ENCODE measurements at places on chromosomes 2 and 18. TPM values are rescaled to one million over a fixed set of nuclear protein-coding genes. Genes with fewer than 3 reads are reported as not detected.
A peak's percentile ranks its signal among the peaks of the same experiment; 100 is the strongest.

The C2orf72 gene
- not detected for total RNA-seq

The MYCN gene
- total RNA-seq, result 3.2 TPM

The PNKD gene
- total RNA-seq, result 19.8 TPM

The MEP1B gene
- not detected for total RNA-seq

The EMX1 gene
- not detected for total RNA-seq

The GALNT3 gene
- under 0.01 TPM for total RNA-seq

The AFF3 gene
- total RNA-seq, result under 0.01 TPM

The PLEKHH2 gene
- total RNA-seq, result under 0.01 TPM

The HOXD11 gene
- not detected for total RNA-seq

The PTH2R gene
- under 0.01 TPM for total RNA-seq

The GALNT5 gene
- total RNA-seq, result not detected

The NOL4 gene
- not detected for total RNA-seq

The CD207 gene
- under 0.01 TPM for total RNA-seq

The AGXT gene
- not detected for total RNA-seq

The GPR55 gene
- not detected for total RNA-seq

The ASAP2 gene
- total RNA-seq, result 29.8 TPM

- no peak for DNase-seq
Observed at GRCh38 chr2:11750917-11751316, 4.5 kb downstream of the LPIN1 start.

- DNase-seq, result no peak
Observed at GRCh38 chr2:188416367-188416766, 124.7 kb downstream of the GULP1 start.

DNA sequence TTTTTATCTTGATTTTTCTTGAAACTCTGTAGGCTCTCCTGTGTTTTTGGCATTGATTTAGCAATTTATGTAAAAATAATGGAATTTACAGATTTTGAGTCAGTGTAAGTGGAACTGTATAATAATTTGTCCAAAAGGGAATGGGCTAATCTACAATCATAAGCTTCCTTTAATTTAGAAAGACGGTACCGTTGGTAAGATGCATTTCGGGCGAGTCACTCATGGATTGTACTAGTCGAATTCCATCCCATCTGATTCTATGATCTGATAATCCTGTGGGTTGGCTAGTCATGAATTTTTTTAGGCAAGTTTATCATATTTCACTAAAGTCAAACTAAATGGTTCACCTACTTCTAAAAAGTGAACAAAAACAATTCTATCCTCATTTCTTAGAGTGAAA, 133.4 kb downstream of the ZNF407 start:
- no peak for DNase-seq

GRCh38 chr2:161426922-161427663, 11.0 kb downstream of the TBR1 start:
- no peak for DNase-seq

GRCh38 chr2:240213476-240214421, 73.3 kb upstream of the OTOS start:
- DNase-seq, result no peak

GRCh38 chr18:35497027-35497369, 762 bp downstream of the INO80C start:
- peak; percentile 48 for DNase-seq

GRCh38 chr2:226795281-226796011, 4.2 kb downstream of the IRS1 start:
- DNase-seq, result no peak

- DNase-seq, result no peak
Observed at GRCh38 chr2:110876167-110876999, 144.0 kb downstream of the ACOXL start.

DNA sequence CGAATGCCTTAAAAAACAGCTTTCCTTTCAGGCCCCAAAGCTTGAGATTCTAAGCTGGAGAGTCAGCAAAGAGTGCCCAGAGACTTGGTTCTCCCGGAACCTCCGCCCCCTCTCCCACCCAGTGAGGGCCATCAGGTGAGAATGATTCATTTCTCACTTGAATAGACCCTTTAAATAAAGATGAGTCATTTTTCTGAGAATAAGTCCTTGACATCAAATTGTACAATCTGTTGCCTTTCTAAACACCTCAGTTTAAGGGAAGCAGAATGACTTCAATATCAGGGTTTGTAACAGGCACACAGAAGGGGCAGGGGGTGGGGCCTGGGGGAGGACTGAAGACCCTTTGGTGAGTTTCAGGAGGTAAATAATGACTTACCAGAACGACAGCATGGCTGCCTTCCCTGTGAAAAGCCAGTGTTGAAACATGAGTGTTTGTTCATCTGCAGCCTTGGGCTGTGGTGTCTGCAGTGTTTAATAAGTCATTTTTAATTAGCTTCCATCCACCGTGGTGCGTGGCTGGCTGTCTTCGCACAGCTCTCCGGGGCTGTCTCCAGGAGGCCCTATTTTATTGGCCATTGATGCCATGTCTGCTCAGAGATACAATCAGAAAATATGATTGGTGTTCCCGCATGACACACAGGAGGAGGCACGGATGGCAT, 134.9 kb upstream of the ZNF236 start:
- peak; percentile 42 for DNase-seq

DNA sequence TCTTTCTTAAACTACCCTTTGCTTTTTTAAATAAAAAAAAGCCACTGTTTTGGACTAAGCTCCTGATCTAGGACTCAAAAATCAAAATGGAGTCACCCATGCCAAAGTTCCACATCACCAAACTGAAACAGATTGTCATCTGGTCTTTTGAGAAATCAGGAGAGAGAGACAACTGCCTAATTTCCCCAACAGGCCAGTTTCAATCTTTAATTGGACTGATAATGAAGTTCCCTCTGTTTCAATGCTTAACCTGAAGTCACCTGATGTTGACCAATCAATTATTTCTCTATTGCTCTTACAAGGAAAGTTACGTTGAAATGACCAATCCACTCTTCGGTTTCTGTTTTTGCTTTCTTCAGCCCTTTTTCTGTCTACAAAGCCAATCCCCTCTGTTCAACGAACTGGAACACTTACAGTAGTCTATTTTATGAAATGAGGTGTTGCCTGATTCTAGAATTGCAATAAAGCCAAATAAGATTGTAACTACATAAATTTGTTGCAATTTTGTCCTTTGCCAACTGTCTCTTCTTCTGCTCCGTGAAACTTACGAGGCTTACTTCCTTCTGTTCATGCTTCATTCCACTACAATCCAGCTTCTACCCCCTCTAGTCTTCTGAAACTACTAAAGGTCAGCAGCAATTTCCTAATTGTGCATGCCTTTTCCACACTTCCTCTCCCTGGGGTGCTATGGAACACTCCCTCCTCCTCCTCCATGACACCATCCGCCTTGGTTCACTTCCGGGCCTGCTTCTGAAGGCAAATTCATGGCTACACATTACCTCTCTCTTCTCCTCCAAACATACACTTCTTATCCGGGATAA, 95.2 kb upstream of the CD302 start:
- DNase-seq, result no peak

GRCh38 chr2:42164046-42164445, 5.1 kb upstream of the EML4 start:
- DNase-seq, result no peak

DNA sequence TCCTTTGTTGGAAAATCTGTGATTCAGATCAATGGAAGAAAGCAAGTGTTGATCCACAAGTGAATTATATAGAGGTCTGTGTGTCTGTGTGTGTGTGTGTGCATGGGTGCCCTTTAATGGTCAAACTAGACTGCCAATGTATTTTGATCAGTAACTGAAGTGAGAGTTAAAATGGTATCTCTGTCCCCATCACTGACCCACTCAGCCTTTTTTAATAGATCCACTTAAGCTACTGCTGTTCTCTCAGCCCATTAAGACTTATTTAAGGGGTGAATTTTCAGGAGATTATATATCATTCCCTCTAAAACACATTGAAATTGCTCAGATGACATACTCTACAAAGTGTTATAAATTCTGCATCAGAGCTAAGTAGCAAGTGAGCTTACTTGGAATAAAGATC, 193.7 kb upstream of the SIX3 start:
- no peak for DNase-seq

DNA sequence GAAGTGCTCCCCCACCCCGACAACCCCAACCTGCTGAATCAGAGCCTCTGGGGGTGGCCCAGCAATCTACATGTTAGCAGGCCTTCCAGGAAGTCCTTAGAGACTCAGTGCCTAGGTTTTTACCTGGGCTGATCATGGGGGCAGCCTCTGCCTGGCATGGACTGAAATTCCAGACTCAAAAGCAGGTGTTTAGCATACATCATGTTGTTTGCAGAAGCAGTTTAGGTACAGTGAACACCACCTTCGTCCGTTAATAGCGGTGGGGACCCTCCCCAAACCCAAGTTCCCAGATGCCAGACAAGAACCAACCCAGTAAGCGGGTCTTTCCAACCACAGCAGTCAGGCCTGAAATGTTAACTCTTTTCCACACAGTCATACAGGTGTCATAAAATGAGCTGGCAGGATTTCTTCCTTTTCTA, 26.4 kb upstream of the GALR1 start:
- no peak for DNase-seq

DNA sequence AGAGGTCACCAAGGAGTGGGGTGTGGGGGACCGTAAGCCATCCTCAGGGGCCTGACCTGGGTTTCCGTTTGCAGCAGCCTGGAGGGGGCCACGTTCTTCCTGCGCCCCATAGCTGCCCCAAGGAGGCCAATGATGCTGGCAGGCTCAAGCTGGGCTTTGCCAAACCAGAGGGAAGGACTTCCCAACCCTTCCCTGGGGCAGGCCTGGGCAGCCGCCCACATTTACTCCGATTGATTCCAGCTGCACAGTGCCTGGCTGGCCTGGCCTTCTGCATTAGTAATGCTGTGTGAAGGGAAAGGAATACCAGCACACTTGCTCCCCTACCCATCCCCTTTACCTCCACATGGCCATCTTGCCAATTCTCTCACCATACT, 360.6 kb upstream of the SLC14A2 start:
- no peak for DNase-seq

GRCh38 chr18:25169701-25170100, 182.3 kb downstream of the ZNF521 start:
- DNase-seq, result no peak

DNA sequence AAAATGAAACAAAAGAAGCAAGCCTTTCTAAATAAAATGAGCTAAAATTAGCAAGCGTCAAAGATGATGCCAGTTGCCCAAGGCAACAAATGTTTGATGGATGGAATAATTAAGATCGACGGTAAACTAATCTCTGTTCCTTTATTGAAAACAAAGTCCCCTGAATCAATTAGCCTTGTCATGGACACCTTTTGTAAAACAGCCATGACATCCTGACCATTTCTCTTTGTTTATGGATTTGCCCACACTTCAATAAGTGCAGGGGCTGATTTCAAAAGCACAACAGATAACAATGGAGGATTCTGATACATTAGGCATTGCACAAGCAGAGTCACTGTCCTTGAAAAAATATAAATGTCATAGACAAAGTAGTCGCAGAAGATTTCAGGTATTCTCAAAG, 160.1 kb upstream of the HNRNPA3 start:
- DNase-seq, result no peak

DNA sequence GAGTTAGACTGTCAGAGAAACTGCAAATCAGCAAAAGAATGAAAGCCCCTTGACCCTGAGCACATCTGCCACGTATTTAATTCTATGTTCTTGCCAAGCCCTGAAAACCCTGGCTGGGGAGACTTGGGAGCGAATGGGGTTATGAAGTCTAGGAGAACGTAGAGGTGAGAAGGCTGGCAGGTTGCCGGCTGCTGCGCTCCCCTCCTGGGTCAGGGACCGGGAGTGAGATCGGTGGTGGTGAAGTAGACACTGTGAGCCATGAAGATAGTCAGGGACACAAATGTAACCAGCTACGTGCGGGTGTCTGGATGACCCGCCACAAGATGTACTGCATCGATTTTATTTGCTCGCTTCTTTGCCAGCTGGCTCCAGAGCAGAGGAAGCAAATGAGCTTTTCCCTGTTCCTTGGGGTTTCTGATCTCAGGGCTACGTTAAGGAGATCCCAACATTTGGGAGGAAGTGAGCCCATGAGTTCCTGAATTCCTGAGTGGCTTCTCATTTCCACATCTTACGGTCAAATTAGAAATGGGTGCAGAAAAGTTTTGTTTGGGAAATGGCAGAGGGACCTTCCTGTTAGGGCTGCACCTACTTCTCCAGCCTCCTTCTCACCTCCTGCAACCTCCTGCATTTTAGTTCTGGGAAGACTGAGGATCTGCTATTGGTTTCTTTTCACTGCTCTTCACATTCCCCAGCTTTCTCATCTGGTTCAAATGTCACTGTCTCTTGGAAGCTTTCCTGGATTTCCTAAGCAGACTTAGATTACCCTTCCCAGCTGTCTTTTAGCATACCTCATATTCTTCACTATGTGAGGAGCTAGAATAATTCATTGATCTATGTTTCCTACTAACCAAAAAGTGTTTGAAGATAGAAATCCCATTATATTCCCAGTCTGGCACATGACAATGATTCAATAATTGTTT, 360.6 kb downstream of the ZNF521 start:
- DNase-seq, result no peak

DNA sequence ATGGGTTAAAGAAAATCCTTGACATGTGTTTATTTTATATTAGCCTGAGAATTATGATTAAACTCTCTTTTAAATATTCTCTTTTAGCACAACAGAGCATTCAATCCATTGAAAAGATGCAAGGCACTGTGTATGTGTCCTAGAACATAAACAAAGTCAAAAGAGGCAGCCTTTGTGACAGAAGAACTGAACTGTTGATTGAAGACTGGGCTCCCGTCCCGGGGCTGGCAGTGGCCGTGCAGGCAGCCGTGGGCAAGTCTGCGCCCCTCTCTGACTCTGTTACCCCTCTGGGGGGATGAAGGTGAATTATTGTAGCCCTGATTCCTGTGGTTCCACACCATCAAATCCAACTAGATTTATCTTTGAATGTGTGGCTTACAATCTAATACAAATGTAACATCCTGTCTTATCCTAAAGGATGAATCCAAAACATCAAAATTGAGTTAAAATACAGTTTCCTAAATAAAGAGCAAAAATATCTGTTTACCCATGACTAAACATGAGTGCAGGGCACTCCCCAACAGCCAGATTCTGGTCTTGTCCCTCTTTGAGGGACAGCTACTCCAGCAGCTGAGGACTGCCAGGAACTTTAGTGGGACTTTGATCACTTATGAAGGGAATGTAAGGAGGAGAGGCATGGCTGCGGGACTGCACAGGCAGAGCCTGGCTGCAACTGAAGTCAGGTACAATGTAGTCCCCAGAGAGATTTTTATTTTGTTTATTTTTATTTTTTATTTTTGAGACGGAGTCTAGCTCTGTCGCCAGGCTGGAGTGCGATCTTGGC, 37.3 kb upstream of the SH3BP4 start:
- no peak for DNase-seq

GRCh38 chr2:119463990-119464389, 32.3 kb downstream of the TMEM37 start:
- DNase-seq, result no peak

DNA sequence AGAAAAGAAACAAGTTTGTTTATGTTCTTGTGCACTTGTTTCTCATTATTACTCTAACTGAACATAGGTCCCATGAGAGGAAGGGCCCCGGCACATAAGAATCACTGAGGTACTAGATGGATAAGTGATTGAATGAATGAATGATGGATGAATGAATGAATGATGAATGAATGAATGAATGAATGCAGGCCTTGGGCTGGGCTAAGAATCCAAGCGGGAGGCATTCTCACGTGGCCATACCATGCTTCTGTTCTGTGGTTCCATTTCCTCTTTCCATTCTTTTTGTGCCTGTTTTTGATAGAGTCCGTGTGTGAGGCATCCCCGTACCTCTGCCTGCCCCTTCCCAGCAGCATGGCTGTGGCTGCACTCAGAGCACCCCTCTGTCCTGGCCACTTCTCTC, 94.8 kb downstream of the SH3BP4 start:
- DNase-seq, result no peak

- no peak for DNase-seq
Observed at GRCh38 chr2:64841461-64841860, 147.7 kb upstream of the SLC1A4 start.

Data from dermis microvascular lymphatic vessel endothelial cell (primary cell).